NCI-H446 (cell line): ENCODE measurements at places on chromosomes 16 and 17.
A peak's percentile ranks its signal among the peaks of the same experiment; 100 is the strongest.

GRCh38 chr16:53090286-53090590 lies 35.4 kb downstream of the CHD9 start:
- DNase-seq, result no peak

DNA sequence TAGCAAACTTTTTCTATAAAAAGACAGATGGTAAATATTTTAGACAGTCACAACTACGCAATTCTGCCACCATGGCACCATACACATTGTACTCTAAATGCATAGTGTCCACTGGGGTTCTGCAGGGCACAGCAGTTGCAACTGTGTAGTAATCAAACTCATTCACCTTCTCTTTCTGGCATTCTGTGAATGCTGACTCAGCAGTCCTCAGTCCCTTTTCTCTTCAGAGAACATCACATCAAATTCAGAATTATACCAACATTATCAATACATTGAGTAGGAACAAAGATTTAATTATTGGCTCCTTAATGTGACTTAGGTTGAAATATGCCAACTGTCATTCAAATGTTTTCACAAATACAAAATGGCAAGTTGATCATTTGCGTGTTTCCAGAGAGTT lies 74.2 kb upstream of the N4BP1 start:
- no peak for DNase-seq

DNA sequence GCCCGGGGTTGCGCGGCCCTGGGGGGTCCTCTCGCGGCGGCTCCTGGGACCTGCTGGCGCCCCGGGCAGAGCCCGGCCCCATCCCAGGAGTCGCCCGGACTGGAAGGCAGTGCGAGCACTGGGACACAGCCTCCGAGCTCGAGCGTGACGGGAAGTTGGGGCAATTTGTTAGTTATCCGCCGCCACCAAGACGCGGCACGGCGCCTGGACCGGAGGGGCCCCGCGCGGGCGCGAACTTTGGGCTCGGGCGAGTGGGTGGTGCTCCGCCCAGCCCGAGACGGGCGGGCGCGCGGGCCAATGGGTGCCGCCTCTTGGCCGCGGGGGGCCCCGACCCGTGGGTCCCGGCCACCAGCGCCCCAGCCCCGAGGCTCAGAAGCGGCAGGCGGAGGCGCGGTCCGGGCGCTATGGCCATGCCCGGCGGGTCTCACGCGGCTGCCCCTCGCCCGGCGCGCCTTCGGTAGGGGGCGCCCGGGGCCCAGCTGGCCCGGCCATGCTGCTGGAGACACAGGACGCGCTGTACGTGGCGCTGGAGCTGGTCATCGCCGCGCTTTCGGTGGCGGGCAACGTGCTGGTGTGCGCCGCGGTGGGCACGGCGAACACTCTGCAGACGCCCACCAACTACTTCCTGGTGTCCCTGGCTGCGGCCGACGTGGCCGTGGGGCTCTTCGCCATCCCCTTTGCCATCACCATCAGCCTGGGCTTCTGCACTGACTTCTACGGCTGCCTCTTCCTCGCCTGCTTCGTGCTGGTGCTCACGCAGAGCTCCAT lies at the start of gene ADORA2B:
Gene ADORA2B, plus strand, starts transcription at position 372 of the 768 bp plus-strand sequence. Its CDS starts 119 bp downstream, at position 491.
- peak; percentile 15 for DNase-seq

- no peak for DNase-seq
Observed at GRCh38 chr17:63387656-63388340, 58.3 kb downstream of the CYB561 start.

- DNase-seq, result no peak
Observed at GRCh38 chr17:17275971-17276370, 5.1 kb downstream of the COPS3 start.

DNA sequence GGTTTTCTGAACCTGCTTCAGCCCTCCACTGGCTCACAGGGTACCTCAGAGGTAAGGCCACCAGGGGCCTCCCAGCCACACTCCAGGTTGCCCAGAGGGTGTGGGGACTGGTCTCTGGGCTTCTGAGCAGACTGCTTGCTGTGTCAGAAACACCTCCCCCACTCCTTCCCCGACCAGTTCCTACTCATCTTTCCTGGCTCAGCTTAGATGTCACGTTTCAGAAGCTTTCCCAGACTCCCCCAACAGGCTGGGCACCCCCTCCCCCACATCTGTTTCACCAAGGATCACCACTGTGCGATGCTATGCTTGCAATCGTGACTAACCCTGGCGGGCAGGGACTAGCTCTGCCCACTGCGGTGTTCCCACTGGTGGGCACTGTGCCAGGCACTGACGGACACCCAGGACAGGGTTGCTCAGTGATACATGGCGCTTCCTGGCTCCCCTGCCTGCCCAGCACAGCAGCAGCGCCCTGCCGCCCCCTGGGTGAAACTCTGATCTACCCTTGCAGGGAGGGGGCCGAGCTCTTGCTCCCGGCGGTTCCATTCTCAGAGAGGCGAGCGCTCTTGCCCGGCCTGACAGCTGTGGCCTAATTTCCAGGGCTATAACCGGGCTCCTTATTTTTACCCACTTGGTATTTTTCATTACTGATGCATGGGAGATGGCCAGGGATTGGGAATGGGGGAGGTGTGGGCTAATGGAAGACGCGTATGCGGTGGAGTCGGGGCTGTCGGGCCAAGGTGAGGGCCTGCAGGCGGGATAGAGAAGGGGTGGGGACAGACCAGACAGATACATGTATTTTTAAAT lies 29.4 kb upstream of the MTSS2 start:
- peak; percentile 46 for DNase-seq
